Left lung (tissue), 14 donors: ENCODE measurements at places on chromosomes 1 and 21. TPM values are rescaled to one million over a fixed set of nuclear protein-coding genes. Genes with fewer than 3 reads are reported as not detected.

FBLIM1 gene
- polyA plus RNA-seq: 73.2 TPM

TSPAN1 gene
- 2.8 TPM for polyA plus RNA-seq

EXTL1 gene
- 0.80 TPM for polyA plus RNA-seq

IGSF9 gene
- polyA plus RNA-seq: 14.8 TPM

FAM163A gene
- polyA plus RNA-seq: 0.07 TPM

DNA sequence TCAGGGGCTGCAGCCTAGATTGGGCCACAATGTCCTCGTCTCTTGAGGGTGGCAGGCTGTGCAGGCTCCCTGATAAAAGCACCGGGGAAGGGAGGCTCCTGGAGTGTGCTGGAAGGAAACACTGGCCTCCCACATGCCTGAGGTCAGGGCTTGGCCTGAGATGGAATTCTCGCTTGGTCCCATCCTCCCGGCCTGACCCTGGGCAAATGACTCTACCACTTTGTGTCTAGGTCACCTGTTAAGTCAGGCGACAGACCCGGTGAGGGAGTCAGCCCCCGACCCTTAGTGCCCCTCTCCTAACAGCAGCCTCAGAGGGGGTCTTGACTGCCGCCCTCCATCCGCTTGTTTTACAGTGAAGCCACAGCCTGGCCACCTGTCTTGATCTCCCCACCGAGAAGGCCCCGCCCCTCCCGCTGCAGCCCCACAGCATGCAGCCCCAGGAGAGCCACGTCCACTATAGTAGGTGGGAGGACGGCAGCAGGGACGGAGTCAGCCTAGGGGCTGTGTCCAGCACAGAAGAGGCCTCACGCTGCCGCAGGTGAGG lies 2.5 kb downstream of the SMIM1 start:
- no peak for DNase-seq

DNA sequence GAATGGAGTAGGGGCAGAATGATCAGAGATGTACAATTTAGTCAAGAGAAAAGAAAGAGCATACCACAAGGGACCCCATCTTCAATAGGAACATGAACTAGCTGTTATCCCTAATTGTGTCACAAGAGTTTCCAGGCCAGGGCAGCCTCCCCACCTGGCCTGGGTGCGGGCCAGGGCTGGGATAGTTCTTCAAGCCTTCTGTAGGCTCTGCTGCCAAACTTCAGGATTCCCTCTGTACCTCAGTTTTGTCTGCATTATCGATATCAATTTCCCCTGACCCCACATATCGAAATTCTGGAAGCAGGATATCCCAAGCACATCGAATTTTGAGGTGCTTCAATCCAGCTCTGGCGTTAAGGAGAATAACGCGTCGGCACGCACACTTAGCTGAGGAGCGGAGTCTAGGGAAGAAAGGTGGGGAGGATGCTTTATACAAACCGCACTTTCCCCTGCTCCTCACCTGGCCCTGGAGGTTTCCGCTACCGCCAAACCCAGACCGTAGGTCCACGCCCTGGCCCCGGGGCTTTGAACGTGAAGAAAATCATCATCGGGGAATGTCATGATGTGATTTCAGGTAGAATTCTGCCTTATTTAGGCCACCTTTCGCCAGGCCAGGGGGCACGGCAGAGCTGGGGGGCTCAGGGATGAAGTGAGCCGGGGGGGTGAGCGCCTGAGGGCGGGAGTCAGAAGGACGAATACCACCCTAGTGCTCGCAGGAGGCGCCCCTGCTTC lies 7.4 kb downstream of the HLX start:
- no peak for DNase-seq

- no peak for DNase-seq
Measured at GRCh38 chr1:87683196-87683956, 354.7 kb downstream of the LMO4 start.

DNA sequence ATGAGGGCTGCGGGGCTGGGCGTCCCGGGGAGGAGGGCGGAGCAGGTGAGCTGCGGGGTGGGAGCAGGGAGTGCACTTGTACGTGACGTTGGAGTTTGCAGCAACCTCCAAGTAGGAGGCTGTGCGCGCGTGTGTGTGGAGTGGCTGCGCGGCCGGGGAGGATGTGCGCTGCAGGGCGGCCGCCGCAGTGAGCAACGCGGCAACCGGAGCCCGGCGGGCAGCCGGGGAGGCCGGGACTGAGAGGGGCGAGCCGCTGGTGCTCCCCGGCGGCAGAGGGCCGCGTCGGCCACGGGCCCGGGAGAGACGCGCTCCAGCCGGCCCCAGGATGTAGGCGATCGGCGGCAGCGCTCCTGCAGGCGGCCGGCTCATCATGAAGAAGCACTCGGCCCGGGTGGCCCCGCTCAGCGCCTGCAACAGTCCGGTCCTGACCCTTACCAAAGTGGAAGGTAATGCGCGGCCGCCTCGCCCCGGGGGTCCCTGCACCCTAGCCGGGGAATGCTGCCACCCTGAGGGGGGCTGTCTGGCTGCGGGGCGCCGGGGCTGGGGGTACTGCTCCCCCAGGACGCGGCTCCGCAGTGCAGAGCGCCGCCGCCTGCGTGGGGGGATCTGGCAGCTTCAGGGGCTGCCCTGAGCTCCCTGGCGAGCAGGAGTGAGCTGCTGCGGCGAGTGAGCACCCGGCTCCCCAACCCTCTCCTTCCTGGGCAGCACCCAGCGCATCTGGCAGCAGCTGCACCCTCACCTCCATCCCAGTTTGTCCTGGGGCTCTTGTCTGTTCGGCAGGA lies 158.9 kb upstream of the COA6 start:
- DNase-seq: peak; percentile 89

DNA sequence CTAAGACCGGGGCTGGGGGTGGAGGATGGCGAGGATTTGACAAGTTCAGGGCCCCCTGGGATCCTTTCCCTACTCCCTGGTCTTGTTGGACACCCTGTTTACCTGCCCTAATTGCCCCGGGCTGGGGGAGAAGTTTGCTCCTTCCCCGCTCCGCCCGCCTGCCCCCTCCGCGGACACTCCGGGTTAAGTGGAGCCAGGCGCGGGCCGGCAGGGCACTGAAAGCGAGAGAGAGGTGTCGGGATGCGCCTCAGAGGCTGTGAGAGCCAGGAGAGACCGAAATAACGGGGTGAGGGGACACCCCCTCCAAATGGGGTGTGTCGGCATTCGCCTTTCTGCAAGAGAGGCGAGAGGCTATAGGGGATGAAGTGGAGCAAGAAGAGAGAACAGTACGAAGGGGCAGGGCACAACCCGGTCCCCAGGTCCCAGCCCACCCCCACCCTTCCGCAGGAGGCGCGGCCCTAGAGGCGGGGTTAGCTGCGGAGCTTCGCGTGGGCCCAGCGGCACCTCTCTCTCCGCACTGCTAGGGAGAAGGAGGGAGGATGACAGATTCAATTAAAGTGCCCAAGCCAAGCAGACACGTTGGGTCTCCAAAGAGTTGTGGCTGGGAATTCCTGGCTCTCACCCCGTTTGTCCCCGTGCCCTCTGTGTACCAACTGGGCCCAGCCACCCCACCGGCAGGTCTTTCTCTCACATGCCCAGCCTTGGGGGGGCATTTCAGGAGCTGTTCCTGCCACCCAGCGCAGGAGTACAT lies 3.8 kb downstream of the EFNA3 start:
- no peak for DNase-seq

GRCh38 chr1:66355756-66356155 lies 178.2 kb upstream of the SGIP1 start:
- DNase-seq: no peak

DNA sequence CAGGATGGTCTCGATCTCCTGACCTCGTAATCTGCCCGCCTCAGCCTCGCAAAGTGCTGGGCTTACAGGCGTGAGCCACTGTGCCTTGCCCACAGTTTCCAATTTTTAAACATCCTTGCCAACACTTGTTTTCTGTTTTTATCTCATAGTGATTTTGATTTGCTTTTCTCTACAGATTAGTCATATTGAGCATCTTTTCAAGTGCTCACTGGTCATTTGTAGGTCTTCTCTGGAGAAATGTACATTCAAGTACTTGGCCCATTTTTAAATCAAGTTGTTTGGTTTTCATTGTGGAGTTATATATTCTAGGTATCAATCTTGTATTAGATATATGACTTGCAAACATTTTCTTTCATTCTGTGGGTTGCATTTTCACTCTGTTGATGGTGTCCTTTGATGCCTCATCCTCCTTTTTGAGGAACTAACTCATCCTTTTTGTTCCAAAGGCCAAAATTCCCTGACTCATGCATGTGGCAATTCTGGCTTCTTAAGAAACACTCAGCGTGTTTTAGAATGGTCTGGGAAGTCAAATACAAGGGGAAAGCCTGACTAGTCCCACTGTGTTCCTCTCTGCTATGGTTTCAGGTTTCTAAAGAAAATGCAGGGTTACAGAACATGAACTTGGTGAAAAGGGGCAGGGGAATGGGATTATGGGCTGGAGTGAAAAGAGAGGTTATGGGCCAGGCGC lies 37.3 kb downstream of the PTAFR start:
- DNase-seq: no peak

DNA sequence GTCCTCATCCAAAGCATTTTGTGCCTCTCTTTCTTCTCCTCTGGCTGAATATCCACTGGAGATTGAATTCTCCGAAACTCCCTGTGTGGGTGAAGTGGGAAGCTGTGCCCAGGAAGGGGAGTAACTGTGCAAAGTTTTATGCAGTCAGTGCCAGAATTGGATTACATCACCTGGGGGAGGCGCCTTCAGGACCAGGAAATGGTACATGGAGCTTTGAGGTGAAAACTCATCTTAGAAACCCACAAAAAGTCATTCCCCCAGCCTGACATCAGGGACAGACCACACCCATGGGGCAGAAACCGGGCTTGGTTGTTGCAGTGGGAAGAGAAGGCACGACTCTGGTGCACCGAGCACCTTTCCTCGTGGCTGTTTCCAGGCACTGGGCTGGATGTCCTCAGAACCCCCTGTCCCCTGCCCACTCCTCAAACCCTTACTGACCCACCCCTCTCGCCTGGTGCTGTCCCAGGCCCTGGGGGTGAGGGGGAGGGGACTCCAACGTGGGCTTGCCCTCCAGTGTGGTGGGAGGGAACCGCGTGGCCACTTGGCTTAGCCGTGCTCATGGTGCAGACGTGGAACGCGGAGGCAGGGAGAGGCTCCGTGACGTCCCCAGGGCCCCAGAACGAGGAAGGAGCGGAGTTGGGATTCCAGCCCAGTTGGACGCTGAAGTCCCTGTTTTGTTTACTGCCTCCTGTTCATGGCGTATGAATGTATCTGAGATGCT lies 15.7 kb downstream of the TFF3 start:
- DNase-seq: peak; percentile 59

GRCh38 chr1:5966543-5967205 lies 25.6 kb downstream of the NPHP4 start:
- no peak for DNase-seq

GRCh38 chr1:59061876-59062275 lies 235.0 kb upstream of the FGGY start:
- DNase-seq: peak; percentile 44

GRCh38 chr1:161834967-161835550 lies 68.9 kb downstream of the ATF6 start:
- no peak for DNase-seq

DNA sequence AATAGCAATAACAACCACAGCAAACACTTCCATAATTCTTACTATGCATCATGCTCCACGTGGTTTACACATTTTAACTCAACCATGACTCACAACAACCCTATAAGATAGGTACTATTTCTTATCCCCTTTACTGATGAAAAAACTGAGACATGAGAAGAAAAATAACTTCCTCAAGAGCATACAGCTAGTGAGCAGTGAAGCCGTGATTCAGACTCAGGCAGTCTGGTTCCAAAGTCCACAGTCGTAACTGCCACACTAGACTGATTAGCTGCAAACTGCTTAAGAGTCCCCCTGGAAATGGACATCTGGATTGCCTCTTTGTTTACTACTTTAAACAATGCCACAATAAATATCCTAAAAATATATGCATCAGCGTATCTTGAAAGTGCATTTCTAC lies 55.7 kb downstream of the PLD5 start:
- DNase-seq: no peak

DNA sequence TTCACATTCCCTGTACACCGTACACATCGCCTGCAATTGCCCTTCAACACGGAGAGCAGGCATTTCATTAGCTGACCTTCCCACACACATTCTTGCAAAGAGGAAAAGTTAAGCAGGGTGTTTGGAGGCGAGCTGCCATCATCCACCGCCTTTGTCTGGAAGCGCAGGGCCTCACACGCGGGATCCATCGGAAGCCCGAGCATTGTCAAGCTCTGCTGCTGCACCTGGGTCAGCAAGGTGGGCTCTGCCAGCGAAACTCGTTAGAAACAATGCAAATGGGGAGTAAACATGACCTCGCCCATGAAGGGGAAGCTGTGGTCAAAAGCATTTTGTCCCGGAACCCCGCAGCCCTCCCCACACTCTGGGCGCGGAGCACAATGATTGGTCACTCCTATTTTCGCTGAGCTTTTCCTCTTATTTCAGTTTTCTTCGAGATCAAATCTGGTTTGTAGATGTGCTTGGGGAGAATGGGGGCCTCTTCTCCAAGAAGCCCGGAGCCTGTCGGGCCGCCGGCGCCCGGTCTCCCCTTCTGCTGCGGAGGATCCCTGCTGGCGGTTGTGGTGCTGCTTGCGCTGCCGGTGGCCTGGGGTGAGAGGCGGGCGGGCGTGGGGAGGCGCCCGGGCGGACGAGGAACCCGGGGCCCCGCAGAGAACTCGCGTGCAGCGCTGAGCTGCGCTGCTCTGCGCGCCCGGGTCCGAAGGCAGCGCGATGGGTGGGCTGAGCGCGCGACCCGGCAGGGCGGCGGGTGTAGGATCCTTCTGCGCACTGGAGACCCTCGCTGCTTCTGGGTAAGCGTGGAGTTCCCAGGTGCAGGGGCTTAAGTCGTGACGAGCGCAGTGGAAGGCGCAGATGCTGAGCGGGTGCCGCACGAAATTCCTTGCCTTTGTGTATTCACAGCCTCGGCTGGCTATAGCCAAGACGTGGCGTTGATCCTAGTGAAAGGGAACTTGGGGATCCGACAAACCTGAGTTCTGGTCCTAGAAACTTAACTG lies at the start of gene CR1:
CR1 (plus strand) TSS at position 357 of the 992 bp plus-strand sequence; CDS start at position 468, 111 bp downstream.
- DNase-seq: peak; percentile 69

DNA sequence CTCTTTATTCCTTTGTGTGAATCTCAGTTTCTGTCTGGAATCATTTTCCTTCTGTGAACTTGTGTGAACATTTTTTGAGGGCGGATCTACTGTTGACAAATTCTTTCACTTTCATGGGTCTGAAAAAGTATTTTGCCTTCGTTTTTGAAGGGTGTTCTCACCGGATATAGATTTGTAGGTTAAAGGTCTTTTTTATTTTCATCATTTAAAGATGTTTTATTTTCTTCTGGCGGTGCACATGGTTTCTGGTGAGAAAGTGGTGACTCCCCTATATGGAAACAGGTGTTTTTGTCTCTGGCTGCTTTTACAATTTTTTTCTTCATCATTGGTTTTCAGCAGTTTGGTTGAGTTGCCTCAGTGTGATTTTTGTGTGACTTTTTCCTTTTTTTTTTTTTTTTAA lies 94.9 kb downstream of the DYRK1A start:
- DNase-seq: no peak

GRCh38 chr1:26049531-26050247 lies 3.8 kb upstream of the SLC30A2 start:
- DNase-seq: no peak
